Activated CD4-positive, alpha-beta T cell treated with anti-CD3 and anti-CD28 coated beads, Interleukin-2, amount 50 U/mL, for 1 hour (primary cell): ENCODE measurements at places on chromosomes 7 and 10.

GRCh38 chr10:131824371-131825149 lies 76.2 kb upstream of the PPP2R2D start:
- DNase-seq: no peak

DNA sequence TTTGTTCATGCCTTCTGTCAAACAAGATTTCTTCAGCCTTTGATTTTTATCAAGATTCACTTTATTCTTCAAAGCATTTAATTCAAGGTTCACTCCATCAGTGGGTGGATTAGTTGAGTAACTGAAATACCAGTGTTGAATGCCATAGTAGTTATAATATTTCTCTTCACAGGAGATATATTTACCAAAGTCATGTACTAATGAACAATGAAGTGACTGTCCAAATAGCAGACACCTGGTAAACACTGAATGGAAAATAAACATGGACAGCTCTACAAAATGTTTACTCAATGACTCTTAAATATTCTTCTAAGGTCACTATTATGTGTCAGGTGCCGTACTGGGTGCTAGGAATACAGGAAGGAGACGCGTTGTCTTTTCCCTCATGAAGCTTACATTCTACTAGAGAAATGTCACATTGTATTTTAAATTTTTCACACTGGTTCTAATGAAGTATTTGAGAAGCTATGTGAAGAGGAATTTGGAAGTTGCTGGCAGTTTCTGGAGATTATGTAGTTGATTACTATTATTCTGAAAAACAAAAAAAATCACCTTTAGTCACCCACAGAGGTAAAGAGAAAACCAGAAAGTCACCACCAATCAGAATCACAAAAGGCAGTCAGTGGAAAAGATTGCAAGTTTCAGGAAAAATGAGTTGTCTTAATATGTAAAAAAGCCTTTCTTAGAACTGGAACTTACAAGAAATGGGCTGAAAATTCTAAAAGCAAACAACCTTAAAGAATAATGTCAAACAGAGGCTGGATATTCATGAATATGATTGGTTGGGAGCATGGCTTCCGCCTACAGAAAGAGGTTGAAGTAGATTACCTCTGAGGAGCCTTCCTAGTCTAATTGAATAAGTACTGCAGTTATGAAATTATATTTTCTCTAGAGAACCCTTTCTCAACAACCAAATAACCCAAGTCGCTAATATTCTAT lies 84.5 kb downstream of the RTKN2 start:
- DNase-seq: no peak

DNA sequence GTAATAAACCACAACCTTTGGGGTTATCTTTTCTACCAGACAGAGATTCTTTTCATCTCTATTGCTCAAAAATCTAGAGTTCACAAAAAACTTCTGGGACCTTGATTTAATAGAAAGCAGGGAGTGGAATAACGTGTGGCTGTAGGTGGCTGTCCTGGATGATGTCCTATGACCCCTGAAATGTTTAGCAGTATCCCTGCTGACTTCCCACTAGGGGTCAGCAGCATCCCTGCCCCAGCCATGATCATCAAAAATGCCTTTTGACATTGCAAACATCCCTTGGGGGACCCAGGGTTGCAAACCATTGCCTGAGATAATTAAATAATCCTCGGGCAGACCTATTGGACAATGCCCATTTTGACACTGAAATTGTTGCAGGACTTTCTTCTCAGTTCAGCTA lies 177.1 kb downstream of the USP6NL start:
- no peak for DNase-seq

DNA sequence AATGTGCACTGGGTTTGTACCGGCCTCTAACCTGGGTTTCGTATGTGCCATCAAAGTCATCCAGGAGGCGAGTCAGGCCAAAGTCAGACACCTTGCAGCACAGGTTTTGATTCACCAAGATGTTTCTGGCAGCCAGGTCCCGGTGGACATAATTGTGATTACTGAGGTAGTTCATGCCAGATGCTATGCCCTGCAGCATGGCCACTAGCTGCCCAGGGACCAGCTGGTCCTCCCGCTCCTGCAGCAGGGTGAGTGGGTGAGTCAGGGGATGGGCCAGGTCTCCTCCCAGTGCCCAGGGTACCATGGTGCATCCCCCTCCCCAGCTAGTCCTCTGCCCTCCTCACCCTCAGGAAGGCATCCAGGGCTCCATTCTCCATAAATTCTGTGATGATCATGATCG lies 13.6 kb downstream of the ZYX start:
- no peak for DNase-seq

- DNase-seq: no peak
These were observed 477.7 kb upstream of the TPK1 start for GRCh38 chr7:145313551-145313950.

GRCh38 chr7:128113839-128114238 lies 82.6 kb upstream of the LRRC4 start:
- DNase-seq: no peak

DNA sequence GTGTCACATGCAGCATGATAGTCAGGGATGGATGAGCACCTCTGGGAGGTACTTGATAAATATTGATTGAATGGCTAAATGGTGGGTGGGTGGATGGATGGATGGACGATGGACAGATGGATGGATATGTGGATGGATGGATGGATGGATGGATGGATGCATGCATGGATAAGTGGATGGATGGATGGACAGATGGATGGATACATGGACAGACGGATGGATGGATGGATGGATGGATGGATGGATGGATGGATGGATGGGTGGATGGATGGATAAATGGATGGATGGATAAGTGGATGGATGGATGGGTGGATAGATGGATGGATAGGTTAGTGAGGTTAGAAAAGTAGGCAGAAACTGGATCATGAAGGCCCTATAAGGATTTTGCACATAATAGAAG lies 37.4 kb downstream of the PTPRE start:
- no peak for DNase-seq

GRCh38 chr10:80075781-80076180 lies 2.7 kb upstream of the TMEM254 start:
- DNase-seq: no peak

DNA sequence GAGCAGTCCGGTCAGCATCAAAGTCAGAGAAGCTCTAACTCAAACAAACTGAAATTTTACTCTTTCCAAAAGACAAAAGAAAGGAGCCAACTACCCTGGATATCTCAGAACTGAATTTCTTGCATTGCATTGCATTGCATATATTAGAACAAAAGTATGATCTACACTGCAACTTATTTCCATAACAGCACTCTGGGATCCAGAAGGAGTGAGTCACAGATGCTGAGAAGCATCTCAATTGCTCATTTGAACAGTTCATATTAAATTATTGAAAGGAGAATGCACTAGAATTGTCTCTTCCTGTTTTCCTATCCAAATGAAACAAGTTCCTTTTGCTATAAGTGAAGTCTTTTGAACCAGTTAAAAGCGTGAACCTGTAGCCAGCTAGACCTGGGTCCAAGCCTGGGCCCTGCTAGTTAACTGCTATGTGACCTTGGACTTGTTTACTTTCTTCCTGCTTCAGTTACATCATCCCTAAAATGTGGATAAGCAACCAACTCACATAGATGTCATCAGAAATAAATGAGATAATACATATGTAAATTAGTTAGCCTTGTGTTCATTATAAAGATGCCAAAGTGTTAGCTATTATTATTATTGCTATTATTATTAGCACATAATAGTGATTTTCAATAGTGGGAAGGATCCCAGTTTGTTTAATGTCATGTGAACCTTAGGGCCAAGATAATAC lies 184.1 kb downstream of the CREB5 start:
- DNase-seq: no peak

DNA sequence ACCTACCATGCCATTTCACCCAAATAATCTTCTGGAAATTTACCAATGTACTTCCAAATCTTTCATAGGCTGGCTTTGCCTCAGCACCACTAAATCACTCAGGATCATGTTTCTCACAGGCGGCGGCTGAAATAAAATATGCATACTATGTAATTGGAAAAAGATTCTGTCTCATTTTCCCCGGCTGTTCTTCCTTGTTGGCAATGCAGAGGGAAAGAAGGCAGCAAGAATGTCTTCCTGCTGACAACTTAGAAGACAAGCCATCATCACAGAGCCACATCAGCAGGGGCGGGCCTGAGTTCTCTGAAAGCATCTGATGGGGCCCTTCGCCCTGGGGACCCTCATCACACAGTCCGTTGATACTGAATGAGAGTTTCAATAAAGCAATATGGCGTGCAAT lies 39.2 kb upstream of the COL1A2 start:
- DNase-seq: no peak

DNA sequence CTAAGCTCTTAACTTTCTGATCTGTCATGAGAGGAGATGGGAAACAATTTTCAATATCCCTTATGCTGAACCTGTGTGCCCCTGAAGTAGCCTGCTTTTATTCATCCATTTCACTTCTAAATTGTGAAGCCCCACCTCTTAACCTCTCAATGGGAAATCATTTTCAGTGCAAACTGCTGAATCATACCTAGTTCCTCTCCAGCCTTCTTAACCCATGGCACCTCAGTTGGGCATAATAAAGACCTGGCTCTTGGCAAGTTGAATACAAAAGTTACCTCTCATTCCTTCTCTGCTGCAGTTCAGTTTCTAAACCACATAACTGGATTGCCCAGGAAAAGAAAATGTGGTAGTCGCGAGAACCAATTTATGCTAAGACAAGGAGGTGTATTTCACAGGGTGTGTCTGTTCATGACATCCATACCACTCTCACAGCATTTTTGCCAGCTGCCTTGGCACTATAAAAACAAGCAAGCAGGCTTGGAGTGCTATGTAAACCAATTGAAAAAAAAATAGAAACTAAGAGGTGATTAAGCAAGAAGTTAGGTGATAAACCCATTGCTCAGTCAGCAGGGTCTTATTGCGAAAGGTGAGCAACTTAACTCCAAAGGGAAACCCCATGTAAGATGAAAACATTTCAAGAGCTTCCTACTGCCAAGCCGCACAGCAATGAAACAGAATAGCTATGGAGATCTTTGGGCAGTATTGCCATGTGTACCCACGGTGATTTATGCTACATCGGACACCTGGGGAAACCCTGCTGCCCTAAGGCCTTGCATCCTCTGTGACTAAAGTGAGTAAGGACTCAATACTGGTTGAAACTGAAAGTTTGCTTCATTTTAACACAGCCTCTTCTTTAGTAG lies 57.0 kb upstream of the DKK1 start:
- DNase-seq: no peak
